ENCODE measurements at places on chromosomes 5 and 9. TPM values are rescaled to one million over a fixed set of nuclear protein-coding genes. Genes with fewer than 3 reads are reported as not detected.

The PAXX gene
- total RNA-seq: 71.0 TPM

DNA sequence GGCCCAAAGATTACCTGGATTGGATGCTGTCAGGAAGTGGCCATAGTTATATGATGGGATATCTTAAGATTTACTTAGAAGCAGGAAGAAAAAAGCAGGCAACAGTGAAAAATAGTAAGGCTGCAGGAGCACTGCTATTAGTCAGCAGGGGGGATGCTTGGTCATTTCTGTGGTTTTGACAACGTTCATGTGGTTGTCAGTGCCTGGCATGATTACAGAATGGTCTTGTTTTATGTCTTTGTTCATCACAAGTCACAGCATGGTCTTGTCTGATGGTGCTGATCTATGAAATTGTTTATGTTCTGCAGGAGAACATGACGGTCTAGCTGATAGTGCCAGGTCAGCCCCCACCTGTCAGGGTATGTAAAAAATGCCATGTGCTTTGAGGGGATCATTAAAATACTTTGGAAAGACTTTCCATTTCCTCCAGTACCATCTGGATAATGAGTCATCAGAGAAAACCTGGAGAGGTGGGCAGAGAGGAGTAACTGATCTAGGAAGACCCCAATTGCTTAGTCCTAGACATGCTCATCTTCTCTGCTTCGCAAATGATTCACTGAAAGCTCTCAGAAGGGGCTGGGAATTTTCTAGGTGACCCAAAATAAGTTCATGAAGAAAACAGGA is 48.5 kb downstream of the PLGRKT start:
- H3K36me3 ChIP-seq: peaks cover 5% of the 10 kb centered on the region
- peaks cover 20% of the 10 kb centered on the region for H3K4me1 ChIP-seq
- H3K27ac ChIP-seq: peak overlapping the region; percentile 14
- no peak overlapping the region for H3K4me3 ChIP-seq

- H3K27me3 ChIP-seq: no peaks in the 10 kb centered on the region
- H3K36me3 ChIP-seq: peaks cover 4% of the 10 kb centered on the region
- DNase-seq: no peak
Measured at GRCh38 chr9:79698967-79699366, 127.2 kb downstream of the TLE4 start.

GRCh38 chr5:147805030-147805454 is 22.5 kb upstream of the JAKMIP2 start:
- H3K27ac ChIP-seq: no peak overlapping the region
- no peak for DNase-seq
- peaks cover 3% of the 10 kb centered on the region for H3K27me3 ChIP-seq

The OR1J2 gene
- not detected for total RNA-seq

The LEAP2 gene
- total RNA-seq: 3.2 TPM

GRCh38 chr9:35538361-35539234 is 48.7 kb downstream of the RUSC2 start:
- H3K4me3 ChIP-seq: no peak overlapping the region
- no peak overlapping the region for H3K27ac ChIP-seq
- H3K27me3 ChIP-seq: peaks cover 18% of the 10 kb centered on the region
- no peak for DNase-seq

Data from activated CD4-positive, alpha-beta memory T cell treated with anti-CD3 and anti-CD28 coated beads for 36 hours (primary cell).